ENCODE measurements at places on chromosomes 4 and X.

- no peak for DNase-seq
Measured at GRCh38 chr4:69744157-69744478, 16.3 kb downstream of the SULT1B1 start.

DNA sequence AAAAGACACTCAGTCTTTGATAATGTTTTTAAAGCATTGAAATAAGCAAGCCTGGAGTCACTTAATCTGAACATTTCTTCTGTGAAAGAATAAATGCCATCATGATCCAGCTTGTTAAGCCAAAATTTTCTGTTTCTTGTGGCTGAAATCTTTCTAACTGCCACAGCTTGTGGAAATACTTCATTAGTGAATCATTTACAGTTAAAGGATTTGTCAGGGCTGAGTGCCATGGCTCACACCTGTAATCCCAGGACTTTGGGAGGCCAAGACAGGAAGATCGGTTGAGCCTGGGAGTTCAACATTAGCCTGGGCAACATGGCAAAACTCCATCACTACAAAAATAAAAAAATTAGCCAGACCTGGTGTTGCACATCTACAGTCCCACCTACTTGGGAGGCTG, 93.3 kb upstream of the PDE5A start:
- no peak for DNase-seq

- DNase-seq: no peak
Measured at GRCh38 chrX:20320461-20321159, 53.9 kb upstream of the RPS6KA3 start.

DNA sequence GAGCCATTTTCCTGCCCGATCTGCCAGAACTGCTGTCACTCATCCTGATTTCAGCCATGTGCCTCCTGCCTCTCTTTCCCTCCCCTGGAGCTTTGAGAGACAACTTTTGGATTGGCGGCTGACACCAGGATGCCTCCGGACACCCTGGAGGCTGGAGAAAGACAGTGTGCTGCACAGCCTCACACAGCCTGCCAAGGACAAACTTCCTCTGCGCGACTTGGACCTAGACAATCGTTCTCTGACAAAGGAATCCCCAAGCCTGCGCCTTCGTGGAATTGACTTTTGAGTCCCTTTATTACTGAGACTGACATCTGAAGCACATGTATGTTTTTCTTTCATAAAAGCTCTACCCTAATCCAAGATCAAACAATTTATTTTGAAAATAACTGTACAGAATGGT, 10.8 kb upstream of the LDB2 start:
- DNase-seq: no peak
